ENCODE measurements at places on chromosomes 6 and 20.

GRCh38 chr20:51366155-51366886 is 176.2 kb downstream of the NFATC2 start:
- no peak for DNase-seq

DNA sequence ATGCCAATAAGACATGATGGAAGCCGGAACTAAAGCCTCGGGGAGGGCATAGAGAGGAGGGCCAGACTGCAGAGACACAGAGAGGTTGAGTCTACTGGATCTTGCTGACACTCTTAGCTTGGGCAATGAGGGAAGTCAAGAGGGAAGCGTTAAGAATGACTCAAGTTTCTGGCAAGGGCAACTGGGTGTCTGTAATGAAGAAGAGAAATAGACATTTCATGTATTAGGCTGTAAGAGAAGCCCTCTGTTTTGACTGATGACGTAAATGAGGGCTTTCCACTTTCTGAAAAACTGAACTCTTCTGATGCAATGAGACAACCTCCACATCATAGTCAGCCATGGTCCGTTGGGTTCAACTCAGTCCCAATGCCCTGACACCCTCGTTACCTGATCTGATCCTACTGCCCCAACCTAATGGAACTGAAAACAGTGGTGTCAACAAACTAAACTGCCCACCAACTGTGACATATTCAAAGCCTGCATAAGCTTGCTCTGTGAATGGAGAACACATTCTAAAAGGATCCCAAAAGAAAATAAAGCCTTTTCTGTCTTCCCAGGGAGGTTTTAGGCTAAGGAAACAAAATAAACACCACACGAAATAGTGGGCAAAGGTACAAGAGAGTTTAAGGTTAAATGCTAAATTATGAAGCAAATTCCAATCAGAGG is 45.8 kb upstream of the PNRC1 start:
- DNase-seq = peak; percentile 22

DNA sequence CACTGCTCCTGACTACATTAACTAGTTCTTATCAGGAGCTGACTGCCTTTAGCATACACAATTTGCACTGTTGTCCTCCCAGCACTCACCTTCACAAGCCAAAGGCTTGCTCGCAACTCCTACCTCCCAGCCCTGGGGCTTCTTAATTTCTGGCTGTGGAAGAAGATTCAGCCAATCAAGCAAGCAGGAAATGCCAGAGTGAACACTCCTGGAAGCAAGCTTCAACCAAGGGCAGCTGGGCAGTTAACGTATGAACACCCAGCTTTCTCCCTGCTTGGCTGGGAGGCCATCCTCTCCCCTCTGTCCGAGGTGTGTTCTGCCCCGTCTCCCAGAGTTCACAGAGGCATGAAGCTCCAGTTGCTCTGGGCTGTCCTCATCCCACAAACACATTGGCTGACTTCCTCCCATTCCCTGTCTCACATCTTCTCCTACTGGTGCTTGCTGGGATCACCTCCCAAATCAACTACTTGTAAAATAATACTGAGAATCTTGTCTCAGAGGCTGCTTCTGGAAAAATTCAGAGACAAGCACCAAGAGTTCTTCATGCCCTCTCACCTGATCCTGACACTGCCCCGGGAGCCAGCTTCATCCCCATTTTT is 15.3 kb upstream of the SRSF6 start:
- DNase-seq = no peak

GRCh38 chr20:63413963-63414684 is 53.0 kb upstream of the CHRNA4 start:
- DNase-seq = no peak

DNA sequence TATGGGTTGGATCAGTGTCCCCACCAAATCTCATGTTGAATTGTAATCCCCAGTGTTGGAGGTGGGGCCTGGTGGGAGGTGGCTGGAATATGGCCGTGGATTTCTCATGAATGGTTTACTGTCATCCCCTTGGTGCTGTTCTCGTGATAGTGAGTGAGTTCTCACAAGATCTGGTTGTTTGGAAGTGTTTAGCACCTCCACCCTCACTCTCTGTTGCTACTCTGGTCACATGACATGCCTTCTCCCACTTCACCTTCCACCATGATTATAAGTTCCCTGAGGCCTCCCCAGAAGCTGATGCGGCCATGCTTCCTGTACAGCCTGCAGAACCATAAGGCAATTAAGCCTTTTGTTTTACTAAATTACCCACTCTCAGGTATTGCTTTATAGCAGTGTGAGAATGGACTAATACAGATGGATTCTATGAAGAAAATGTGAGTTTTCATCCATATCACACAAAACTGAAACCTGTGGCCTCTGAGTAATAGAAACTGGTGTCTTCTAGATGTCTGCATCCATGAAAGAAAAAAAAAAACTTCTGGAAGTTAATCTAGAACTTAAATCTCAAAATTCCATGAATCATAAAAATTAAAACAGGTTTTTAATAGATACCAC is 39.3 kb downstream of the MBOAT1 start:
- DNase-seq = no peak

- no peak for DNase-seq
Observed at GRCh38 chr6:52591832-52592231, 15.0 kb upstream of the TRAM2 start.

GRCh38 chr20:36355469-36356171 is 49.5 kb downstream of the DLGAP4 start:
- no peak for DNase-seq

DNA sequence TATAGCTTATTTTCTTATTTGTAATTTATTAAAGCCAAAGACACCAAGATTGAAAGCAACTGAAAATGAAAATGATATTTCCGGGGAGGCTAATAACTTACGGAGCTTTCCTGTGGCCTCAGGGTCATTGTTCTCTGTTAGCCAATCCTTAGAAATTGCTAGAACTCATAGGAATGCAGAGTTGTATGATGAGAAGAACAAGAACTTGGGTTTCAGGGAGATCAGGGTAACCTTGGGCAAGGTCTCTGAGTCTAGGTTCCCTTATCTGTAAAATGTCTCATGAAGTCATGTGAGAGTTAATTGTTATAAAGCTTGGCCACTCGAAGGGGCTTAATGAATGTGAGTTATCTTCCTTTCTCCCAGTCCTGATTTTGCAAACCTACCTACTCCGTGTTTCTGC is 20.1 kb upstream of the SERINC3 start:
- peak; percentile 77 for DNase-seq

GRCh38 chr6:112879920-112880413 is 532.8 kb downstream of the RFPL4B start:
- peak; percentile 37 for DNase-seq

DNA sequence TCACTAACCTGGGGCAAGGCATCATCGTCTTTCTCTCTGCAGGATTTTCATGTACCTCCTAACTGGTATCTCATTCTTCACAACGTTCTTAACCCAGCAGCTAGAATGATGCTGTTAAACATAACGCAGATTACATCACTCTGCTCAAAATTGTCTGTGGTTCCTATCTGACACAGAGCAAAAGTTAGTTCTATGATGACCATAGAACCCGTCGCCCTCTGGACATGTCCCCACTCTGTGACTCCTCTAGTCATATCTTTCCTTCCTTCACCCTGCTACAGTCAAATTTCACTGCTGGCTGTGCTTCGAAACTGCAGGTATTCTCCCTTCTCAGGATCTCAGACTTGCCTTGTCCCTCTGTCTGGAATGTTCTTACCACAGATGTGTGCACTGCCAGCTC is 87.4 kb upstream of the TPD52L1 start:
- no peak for DNase-seq

DNA sequence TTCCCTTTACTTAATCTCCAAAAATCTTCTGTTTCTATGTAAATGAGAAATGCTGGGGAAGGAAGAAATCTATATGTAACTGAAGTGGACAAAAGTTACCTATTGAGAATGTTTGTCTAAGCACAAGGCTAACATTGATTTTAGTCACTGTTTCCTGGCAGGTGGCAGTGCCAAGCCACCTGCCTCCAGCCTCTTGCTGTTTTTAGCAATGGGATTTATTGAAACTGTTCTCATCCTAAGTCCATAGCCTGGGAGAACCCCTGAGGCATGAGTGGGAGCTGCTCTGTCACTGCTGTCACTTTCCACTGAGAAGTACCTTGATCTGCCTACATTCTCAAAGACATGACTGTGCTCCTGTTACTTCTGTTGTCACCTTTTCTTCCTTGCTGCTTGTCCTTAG is 14.7 kb downstream of the ENPP3 start:
- DNase-seq = peak; percentile 36

DNA sequence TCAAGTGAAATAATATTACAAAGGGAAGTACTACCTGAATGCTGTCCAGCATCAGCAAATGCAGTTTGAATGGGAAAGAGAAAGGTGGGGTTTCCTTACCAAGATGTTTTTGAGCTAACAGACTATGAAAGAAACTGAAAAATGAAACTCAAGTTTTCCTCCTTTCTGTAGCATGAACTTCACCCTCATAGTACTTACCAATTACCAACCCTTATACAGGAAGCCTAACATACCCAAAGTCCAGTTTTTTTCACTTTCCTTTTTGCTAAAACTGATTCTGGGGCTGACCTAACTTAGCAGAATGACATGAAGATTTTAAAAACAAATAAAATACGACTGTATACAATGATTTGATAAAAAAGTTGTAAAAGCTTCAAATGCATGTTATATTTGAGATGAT is 5.2 kb downstream of the ZNFX1 start:
- DNase-seq = peak; percentile 49

- DNase-seq = no peak
Observed at GRCh38 chr6:31702405-31702818, 712 bp downstream of the ABHD16A start.

GRCh38 chr6:155235087-155235486 is 28.7 kb upstream of the CLDN20 start:
- DNase-seq = no peak

GRCh38 chr6:4879741-4880275 is 103.6 kb downstream of the CDYL start:
- peak; percentile 81 for DNase-seq

DNA sequence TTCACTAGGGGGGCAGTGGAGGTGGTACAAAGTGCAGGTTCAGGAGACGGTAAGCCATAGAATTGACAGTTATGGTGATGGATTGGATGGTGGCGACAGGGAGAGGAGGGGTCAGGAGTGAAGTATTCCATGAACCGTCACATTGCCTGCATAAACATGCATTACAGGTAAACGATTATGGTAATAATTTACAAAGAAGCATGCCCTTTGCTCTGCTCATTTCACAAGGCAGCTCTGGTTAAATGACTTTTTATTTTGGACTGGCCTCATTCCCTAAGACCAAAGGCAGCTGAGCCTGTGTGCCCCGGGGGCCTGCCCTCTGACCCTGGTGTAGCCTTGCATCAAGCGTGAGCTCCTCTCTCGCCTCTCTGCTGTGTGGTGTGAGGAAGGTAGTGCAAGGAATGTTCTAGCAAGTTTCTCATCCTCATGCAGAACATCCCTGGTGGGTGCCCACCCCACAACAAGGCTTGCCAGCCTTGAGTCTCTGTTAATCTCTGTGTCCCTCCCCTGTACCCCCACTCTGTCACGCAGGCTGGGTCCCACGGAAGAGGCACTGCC is 59.0 kb downstream of the PPP1R14C start:
- peak; percentile 97 for DNase-seq

- no peak for DNase-seq
Observed at GRCh38 chr6:25301362-25301761, 22.2 kb downstream of the CARMIL1 start.

GRCh38 chr6:79648328-79648727 is 17.2 kb downstream of the SH3BGRL2 start:
- DNase-seq = peak; percentile 87

- DNase-seq = no peak
Observed at GRCh38 chr6:12457094-12457493, 166.9 kb downstream of the EDN1 start.

DNA sequence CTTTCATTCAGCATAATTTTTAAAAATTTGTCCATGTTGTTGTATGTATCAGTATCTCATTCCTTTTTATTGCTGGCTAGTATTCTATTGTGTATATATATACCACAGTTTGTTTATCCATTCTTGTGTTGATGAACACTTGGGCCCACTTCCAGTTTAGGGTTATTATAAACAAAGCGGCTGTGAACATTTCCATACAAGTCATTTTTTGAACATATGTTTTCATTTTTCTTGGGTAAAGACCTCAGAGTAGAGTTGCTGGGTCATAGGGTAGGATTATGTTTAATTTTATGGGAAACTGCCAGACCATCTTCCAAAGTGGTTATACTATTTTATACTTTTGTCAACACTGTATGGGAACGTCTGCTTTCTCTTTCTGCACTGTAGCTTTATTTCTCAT is 55.3 kb downstream of the RBM24 start:
- no peak for DNase-seq

GRCh38 chr20:5315807-5316187 is 957 bp downstream of the PROKR2 start:
- DNase-seq = no peak

DNA sequence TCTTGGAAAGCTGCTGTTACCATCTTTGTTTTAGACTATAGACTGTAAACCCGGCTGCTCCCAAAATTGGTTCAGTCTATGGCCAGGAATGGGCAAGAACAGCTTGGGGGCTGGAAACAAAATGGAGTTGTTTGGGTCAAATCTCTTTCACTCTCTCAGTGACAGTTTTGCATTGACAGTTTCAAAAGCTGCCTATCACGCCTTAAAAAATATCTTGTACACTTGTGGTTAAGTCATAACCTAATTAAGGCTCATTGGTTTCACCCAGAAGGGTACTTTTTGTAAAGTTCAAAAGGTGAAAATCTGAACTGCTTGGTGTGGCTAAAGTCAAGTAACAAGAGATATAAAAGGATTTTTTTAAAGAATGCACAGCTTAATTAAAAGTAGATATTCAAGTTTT is 76.1 kb upstream of the PRL start:
- DNase-seq = no peak

GRCh38 chr6:114764866-114765265 is 422.0 kb upstream of the HS3ST5 start:
- no peak for DNase-seq

DNA sequence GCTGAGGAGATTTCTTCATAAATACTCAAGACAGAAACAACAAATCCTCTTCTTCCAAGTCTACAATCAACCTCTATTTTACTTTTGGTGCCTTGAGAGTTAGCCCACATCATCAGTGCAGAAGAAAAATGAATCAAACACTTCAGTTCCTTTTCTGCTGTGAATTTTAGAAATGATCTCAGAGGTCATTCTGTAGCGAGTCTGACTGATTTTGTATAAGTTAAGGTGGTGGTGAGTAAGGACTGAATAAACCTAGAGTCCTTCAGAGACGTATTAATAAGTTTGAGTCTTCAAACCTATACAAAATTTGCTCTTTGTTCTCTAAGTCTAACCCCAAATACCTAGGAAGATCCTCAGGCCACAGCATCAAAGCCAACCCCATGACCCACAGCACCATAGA is 33.1 kb upstream of the NT5E start:
- no peak for DNase-seq

- no peak for DNase-seq
Observed at GRCh38 chr6:39997101-39997635, 62.9 kb upstream of the MOCS1 start.

All from small intestine (tissue), 16 donors.